ENCODE measurements at places on chromosomes 7 and 10.

GRCh38 chr10:18607503-18608378 lies 43.6 kb downstream of the NSUN6 start:
- DNase-seq, result peak; percentile 62

- peak; percentile 10 for DNase-seq
Observed at GRCh38 chr10:112361951-112362751, 11.8 kb upstream of the ACSL5 start.

- DNase-seq, result no peak
Observed at GRCh38 chr7:7654964-7655715, 14.6 kb downstream of the UMAD1 start.

DNA sequence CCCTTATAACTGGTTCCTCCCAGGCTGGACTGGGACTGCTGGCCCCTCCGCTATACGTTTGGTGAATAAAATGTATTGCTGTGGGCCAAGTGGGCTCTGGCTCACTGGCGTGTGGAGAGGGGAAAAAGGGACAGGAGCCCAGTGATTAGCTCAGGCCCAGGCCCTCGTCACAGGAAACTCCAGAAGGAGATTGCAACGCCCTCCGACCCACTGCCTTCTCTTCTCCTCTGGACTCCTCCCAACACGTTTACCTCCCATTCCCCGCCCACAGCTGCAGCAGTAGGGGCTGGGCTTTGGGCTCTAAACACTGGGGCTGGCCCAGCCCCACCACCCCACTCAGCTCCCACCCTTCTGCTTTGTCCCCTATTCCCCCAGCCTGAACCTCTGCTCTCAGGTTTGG lies 173.9 kb downstream of the NEURL1 start:
- no peak for DNase-seq

GRCh38 chr7:70857793-70858545 lies 274.0 kb upstream of the GALNT17 start:
- no peak for DNase-seq

DNA sequence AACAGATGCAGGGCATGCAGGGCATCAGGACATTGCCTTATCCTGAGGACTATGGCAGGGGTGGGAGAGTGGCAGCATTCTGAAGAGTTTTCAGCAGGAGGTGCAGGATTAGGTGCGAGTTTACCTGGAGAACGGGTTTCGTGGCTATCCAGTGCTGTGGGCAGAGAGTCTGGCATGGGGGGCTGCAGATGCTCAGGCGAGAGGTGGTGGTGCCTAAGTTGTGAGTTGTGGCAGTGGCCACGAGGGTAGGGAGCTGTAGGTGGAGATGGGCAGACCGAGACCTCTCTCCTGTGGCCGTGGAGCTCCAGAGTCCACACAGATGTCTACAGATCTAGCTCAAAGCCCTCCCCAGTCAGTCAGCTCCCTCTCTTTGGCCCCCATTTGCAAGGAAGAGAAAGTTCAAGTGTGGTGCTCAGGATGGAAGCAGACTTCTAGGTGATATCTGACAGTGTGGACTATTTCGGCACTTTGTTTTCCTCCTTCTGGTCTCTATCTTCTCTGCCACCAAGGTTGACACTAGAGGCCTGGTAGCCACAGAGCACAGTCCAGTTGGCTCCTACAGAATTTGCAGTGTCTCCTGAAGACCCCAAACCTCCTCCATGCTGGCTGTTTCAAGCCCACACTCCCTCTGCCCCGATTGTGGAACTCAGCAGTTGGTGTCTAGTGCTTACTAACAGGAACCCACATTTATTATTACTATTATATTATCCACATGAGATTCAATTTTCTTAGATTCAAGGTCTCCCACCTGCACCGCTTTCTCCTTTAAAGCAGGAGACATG lies 955.7 kb upstream of the ZNF722 start:
- no peak for DNase-seq

GRCh38 chr10:55063811-55064210 lies 262.8 kb upstream of the PCDH15 start:
- DNase-seq, result no peak

- no peak for DNase-seq
Observed at GRCh38 chr7:151851145-151851751, 25.7 kb downstream of the PRKAG2 start.

- DNase-seq, result no peak
Observed at GRCh38 chr7:129401967-129402860, 32.0 kb upstream of the STRIP2 start.
